ENCODE measurements at places on chromosomes 5 and 9.

- ATAC-seq, result no peak
Observed at GRCh38 chr5:149002053-149002452, 60.8 kb downstream of the SH3TC2 start.

DNA sequence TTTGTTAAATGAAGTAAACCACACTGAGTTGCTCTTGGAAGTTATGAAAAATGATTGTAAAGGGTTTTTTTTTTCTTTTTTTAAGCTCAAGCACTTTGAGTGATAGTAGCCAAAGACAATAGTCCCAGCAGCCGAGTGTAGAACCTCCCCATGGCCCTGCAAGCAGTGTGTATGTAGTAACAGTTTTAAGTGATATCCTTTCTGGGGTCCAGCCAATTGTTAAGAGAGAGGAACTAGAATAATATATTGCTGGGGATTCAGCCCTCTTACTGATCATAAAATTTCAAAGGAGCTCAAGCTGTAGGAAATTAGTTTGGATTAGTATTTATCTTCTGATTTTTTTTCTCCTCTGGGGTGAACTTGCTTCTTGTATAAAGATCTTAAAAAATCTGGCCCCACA lies 43.2 kb downstream of the NPR3 start:
- ATAC-seq, result no peak

- no peak for ATAC-seq
Observed at GRCh38 chr5:53501054-53501453, 20.6 kb downstream of the FST start.

- ATAC-seq, result peak; percentile 36
Observed at GRCh38 chr9:79257790-79258351, 313.9 kb upstream of the TLE4 start.

GRCh38 chr9:123568691-123569688 lies 213.0 kb downstream of the CRB2 start:
- peak; percentile 83 for ATAC-seq

- no peak for ATAC-seq
Observed at GRCh38 chr5:59437176-59437575, 456.4 kb downstream of the PDE4D start.

DNA sequence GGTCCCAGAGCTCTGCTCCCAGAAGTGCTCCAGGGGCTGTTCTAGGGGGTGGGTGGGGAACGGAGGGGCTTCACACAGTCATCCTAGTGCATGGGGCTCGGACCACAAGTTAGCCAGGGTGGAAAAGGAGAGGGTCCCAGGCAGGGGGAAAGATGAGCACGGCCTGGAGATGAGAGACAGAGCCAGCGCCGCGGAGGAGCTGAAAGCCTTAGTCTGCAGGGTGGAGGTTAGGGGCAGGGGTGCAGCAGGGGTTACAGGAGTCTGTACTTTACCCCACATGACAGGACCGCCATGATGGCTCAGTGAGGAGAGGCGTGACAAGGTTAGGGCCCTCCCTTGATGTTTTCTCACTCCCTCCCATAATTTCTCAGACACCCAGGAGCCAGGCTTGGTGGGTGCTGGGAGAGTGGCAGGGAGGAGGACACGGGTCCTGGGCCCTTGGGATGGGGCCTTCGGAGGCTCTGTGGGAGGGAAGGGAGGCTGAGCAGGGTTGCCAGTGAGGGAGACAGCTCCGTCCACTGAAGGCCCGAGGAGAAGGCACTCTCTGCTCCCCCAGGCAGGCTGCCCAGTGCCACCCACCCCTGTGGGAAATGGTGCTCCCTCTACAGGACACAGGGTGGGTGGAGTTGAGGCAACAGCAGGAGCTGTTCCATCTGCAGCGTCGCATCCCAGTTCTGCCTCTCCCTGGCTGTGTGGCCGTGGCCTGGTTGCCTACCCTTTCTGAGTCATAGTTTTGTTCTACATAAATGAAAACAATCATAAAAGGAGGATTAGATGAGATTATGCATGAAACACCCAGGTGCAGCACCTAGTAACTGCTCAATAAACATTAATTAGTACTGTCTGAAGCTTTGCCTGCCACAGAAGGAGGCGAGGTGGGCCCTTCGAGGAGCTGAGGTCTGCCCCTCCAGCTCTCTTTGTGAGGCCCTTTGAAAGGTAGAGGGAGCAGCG lies 66.2 kb downstream of the NDST1 start:
- ATAC-seq, result no peak

- no peak for ATAC-seq
Observed at GRCh38 chr5:34452170-34452828, 203.8 kb upstream of the RAI14 start.
